ENCODE measurements at places on chromosomes 1 and 21.
A peak's percentile ranks its signal among the peaks of the same experiment; 100 is the strongest.

- DNase-seq = no peak
Observed at GRCh38 chr1:182768963-182769362, 20.6 kb upstream of the NPL start.

GRCh38 chr1:91579658-91580228, 79.1 kb downstream of the CDC7 start:
- no peak for DNase-seq

- no peak for DNase-seq
Observed at GRCh38 chr1:200951016-200951415, 56.3 kb downstream of the INAVA start.

- DNase-seq = no peak
Observed at GRCh38 chr1:39652105-39652504, 12.7 kb upstream of the HEYL start.

- DNase-seq = no peak
Observed at GRCh38 chr1:150692720-150693119, 4.2 kb downstream of the GOLPH3L start.

DNA sequence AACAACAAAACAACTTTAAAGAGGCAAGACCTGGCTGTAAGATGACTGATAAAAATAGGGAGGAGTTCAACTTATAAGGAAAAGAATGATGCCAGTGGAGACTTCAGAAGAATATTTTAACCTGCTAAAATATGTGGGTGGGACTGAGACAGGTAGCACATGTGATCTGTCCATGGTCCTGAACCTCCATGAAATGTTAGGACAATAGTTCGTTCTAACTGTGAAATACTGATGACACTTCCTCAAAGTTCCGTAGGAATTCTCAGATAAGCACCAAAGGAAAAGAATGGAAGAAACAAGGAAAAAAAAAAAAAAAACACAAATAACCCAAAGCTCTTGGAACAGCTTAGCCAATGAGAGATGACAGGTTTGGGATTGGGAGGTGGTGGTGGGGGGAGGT, 44.7 kb downstream of the CDC42BPA start:
- no peak for DNase-seq

GRCh38 chr1:33441088-33441745, 10.3 kb upstream of the PHC2 start:
- DNase-seq = no peak

GRCh38 chr1:233738850-233739249, 124.9 kb downstream of the KCNK1 start:
- DNase-seq = no peak

DNA sequence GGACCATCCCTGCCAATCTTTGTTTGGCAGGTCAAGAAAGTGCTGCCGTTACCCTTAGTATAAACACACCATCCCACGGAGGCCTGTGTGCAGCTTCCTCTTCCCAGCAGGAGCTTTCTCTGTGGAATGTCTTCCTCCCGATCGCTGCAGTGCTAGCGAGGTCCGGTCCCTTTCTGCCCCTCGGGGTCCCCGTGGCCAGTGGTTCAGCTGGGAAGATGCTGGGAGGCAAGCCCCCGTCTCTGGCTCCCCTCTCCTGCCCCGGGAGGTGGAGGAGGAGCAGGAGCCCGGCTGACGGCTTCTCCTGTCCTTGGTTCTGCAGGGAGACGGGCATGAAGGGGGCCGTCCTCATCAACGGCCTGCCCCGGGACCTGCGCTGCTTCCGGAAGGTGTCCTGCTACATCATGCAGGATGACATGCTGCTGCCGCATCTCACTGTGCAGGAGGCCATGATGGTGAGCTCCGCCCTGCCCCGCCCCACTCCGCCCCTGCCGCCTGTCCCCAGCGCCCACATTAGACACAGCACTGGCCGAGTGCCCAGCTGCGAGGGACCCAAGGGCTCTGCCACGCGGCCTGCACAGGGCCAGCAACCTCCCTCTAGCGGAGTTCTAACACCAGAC, 42.1 kb downstream of the TFF3 start:
- no peak for DNase-seq

- no peak for DNase-seq
Observed at GRCh38 chr1:31058012-31058411, 7.5 kb downstream of the PUM1 start.

GRCh38 chr1:172642970-172643369, 15.9 kb upstream of the FASLG start:
- peak; percentile 21 for DNase-seq

- no peak for DNase-seq
Observed at GRCh38 chr1:89629146-89629545, 3.8 kb upstream of the LRRC8C start.

DNA sequence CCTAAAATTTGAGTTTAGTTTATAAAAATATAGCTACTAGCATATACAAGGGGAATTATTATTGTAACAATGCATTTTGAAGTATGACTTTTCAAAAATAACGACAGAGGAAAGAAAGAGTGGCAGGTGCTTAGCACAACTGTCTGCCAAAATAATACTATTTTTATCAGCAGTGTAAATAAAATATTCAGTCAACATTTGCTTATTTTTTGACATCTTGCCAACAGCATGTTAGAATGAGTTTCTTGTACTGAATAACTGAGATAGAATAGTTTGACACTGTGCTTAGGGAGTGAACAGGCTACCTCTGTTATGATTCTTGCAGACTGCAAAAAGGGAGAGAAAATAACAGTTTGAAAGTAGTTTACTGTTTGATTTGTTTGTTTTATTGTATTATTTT, 909.8 kb downstream of the BRINP3 start:
- no peak for DNase-seq

DNA sequence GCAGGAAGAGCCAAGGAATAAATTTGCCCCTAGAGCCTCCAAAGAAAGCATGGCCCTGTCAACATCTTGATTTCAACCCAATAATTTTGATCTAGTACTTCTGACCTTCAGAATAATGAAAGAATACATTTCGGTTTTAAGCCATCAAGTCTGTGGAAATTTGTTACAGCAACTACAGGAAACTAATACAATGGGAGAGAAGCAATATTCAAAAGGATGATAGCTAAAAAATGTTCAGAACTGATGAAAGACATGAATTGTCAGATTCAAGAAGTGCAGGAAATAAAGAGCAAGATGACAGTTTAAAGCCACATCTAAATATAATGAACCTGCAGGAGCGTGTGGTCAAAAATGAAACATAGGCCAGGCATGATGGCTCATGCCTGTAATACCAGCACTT, 24.8 kb upstream of the IFFO2 start:
- no peak for DNase-seq

- no peak for DNase-seq
Observed at GRCh38 chr1:97691325-97691724, 229.5 kb downstream of the DPYD start.

- DNase-seq = no peak
Observed at GRCh38 chr1:201886103-201886885, 2.4 kb upstream of the SHISA4 start.

- DNase-seq = no peak
Observed at GRCh38 chr1:21638531-21639341, 30.4 kb downstream of the RAP1GAP start.

DNA sequence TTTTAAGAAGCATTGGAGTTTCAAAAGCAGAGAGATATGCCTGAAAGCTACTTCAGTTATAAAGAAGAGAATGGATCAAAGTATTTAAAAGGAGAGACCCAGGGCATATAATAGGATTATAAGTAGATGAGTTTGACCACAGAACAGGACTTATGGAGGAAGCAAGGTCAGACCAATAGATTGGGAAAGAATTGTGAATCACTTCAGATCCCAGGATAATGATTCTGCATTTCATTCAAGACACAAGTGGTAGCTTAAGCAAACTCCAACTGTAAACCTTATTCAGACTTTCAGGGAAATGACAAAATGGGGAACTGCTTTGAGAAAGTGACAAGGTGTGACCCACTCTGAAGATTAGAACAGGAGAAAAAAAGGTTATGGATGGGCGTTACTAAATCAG, 18.9 kb upstream of the OR10J5 start:
- no peak for DNase-seq

DNA sequence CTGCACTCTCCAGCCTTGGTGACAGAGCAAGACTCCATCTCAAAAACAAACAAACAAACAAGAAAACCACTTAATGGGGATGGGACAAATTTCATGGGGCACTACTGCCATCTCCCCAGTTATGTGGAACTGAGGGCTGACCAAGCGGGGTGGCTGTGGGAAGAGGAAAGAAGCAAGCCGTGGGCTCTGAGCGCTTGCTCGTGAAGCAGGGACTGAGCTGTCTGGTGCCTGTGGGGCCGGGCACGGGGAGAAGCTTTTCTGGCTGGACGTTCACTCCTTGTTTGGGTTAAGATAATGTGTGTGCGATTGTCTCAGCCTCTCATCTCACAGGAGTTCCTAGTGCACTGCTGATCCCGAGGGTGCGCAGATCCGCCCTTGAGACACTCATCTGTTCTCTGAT, 22.0 kb upstream of the KIF26B start:
- DNase-seq = no peak

DNA sequence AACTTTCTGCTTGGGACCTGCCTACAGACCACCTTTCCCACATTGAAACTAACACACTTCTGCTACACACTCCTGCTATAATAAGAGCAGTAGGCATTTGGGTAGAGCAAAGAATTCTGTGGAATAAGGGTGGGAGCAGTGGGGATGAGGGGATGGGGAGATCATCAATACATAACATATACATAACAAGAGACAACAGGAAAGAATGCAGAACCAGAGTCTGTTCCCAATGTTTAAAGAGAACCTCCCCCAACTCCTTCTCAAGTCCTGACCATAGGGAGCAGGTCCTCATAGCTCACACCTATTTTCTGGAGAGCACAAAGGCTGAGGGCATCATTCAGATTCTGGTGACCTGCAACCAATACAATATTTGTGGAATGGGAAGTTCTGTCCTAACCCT, 121.6 kb upstream of the BARHL2 start:
- DNase-seq = no peak

- DNase-seq = no peak
Observed at GRCh38 chr1:20875198-20875973, 88.3 kb upstream of the HP1BP3 start.

DNA sequence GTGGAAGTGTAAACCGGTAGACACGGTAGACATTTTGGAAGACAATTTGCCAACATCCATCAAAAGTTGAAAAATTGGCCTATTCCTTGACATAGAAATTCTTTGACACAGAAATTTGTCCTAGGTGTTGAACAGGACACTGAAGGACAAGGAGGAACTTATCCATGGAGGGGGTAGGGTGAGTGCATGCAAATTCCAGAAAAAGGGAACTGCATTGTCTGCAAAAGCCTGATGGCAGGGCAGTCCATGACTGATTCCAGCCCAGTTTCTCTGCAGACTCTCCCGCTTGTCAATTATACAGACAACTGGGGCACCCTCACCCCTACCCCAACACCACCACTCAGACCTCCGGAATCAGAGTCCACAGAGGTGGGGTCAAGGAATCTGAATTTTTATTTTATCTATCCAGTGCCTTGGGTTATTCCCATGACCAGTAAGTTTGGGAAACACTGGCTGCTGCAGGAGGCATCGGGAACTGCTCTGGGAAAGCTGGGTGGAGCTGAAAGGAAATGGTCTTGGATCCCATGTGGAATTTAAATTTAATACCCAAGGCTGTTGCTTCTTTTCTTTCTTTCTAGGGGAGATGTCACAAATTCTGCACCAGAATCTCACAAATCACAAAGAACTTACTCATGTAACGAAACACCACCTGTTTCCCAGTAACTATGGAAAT, 103.3 kb upstream of the SLC45A1 start:
- no peak for DNase-seq

GRCh38 chr1:6141592-6141991, 38.5 kb downstream of the CHD5 start:
- DNase-seq = no peak

DNA sequence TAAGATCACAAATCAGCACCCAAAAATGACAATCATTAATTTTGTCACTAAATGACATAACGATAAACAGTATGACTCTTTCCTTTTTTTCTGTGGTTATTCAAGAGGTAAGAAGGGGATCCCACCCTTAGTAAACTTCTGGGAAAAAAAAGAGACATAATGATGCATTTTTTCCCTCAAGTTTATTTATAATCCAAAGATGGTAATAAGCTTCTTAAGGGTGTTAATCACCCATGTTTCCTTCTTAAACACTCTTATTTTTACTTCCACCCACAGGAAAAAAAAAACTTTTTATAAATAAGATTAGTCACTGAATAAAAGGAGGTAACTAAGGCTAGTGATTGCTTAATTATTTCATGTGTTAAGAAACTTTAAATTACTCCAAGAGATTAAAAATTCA, 24.7 kb downstream of the RGS1 start:
- DNase-seq = no peak

DNA sequence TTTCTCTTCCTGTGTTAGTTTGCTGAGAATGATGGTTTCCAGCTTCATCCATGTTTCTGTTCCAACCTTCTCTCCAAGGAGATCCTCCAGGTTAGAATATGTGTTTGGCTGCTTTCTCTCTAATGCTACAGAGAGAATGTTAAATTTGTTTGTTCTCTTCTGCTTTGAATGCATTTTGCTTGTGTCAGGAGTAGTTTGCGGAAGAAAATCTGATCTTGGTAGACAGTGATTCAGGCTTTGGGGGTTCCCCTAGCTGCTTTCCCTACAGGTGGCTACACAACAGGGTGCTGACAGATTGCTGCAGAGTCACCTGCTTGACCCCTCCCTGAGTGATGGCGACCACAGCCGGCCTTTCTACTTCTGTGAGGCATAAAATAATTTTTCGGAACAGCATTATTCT, 41.8 kb downstream of the MACO1 start:
- DNase-seq = no peak

- no peak for DNase-seq
Observed at GRCh38 chr1:226349801-226350518, 41.0 kb upstream of the LIN9 start.

DNA sequence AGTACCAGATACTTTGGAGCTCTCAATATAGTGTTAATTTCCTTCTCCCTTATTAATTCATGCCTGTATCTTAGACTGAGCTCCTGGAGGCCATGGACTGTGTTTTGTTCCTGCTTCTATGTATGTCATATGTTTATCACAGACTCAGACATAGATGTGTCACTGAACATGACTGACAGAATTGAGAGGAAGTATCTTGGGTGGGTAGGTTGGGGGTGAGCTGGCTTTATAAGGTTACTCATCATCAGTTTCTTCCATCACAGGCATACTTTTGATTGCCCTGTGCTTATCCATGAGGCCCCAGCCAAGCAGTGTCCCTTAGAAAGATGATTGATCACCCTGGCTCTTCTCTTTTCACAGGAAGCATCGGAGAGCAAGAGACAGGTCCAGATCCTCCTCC, 5.6 kb upstream of the SH3D21 start:
- DNase-seq = no peak

- no peak for DNase-seq
Observed at GRCh38 chr21:42285569-42286245, 29.5 kb downstream of the TFF3 start.

DNA sequence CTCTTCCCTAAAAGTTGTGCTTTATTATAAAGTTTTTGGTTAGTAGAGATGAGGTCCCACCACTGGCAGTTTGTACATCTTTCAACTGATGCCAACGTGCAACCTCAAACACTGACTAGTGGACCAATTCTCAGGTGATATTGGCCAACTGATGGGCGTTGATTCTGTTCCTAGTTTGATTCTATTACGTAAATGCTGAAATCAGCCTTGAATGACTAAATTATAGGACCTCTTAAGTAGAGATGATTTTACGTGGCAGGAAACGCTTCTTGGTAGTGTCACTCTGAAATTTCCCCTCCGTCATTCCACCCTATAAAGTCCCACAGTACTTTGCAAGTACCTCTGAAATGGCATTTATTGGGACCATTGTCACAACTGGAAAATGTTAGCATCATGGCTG, 8.8 kb upstream of the FNDC7 start:
- no peak for DNase-seq

- DNase-seq = no peak
Observed at GRCh38 chr1:242585616-242586359, 61.3 kb upstream of the PLD5 start.

Data from NCI-H1417 (cell line).